ENCODE measurements at places on chromosomes 3 and 15.

GRCh38 chr3:126849768-126850167 lies 133.1 kb upstream of the PLXNA1 start:
- H3K36me3 ChIP-seq: no peaks in the 10 kb centered on the region
- DNase-seq: peak; percentile 16
- H3K27me3 ChIP-seq: no peaks in the 10 kb centered on the region
- no peak overlapping the region for H3K4me3 ChIP-seq
- H3K27ac ChIP-seq: no peak overlapping the region

- DNase-seq: no peak
- H3K4me1 ChIP-seq: no peaks in the 10 kb centered on the region
- H3K4me3 ChIP-seq: no peak overlapping the region
- no peaks in the 10 kb centered on the region for H3K27me3 ChIP-seq
- no peak overlapping the region for H3K27ac ChIP-seq
Observed at GRCh38 chr3:140980663-140981062, 39.0 kb downstream of the SLC25A36 start.

GRCh38 chr3:78497767-78498166 lies 1270.0 kb downstream of the ROBO1 start:
- H3K36me3 ChIP-seq: no peaks in the 10 kb centered on the region
- H3K4me3 ChIP-seq: no peak overlapping the region
- DNase-seq: no peak
- no peaks in the 10 kb centered on the region for H3K27me3 ChIP-seq
- no peak overlapping the region for H3K27ac ChIP-seq
- no peaks in the 10 kb centered on the region for H3K4me1 ChIP-seq

DNA sequence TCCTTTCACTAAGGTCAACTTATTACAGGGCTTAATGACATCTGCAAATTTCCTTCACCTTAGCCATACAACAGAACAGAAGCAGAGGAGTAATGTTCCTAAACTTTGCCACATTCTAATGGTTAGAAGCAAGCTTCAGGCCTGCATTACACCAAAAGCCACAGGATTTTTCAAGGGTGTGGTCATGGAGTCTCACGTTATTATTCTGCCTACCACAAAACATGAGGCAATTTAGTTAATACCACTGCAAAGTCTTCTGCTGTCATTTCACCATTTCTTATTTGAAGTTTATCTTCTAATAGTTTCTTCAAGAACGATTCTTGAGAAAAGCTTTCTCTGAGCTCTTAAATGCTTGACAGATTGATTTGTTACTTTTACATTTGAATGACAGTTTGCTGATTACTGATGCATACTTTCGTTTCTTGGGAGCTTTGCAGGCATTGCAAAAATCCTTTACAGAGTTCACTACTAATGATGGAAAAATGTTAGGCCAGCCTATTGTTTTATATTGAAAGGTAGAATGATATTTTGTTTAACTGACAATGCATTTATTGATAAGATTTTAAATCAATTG lies 1257.1 kb downstream of the NSUN3 start:
- no peak for DNase-seq
- no peak overlapping the region for H3K4me3 ChIP-seq
- no peaks in the 10 kb centered on the region for H3K36me3 ChIP-seq
- H3K4me1 ChIP-seq: no peaks in the 10 kb centered on the region
- H3K27me3 ChIP-seq: no peaks in the 10 kb centered on the region

GRCh38 chr3:37456270-37456708 lies 281.9 kb upstream of the LRRFIP2 start:
- peaks cover 4% of the 10 kb centered on the region for H3K4me1 ChIP-seq
- H3K4me3 ChIP-seq: no peak overlapping the region
- no peak for DNase-seq

- H3K27ac ChIP-seq: no peak overlapping the region
- H3K4me1 ChIP-seq: no peaks in the 10 kb centered on the region
- no peaks in the 10 kb centered on the region for H3K36me3 ChIP-seq
- H3K4me3 ChIP-seq: no peak overlapping the region
- H3K27me3 ChIP-seq: no peaks in the 10 kb centered on the region
Observed at GRCh38 chr3:109887293-109887692, 549.9 kb upstream of the DPPA4 start.

DNA sequence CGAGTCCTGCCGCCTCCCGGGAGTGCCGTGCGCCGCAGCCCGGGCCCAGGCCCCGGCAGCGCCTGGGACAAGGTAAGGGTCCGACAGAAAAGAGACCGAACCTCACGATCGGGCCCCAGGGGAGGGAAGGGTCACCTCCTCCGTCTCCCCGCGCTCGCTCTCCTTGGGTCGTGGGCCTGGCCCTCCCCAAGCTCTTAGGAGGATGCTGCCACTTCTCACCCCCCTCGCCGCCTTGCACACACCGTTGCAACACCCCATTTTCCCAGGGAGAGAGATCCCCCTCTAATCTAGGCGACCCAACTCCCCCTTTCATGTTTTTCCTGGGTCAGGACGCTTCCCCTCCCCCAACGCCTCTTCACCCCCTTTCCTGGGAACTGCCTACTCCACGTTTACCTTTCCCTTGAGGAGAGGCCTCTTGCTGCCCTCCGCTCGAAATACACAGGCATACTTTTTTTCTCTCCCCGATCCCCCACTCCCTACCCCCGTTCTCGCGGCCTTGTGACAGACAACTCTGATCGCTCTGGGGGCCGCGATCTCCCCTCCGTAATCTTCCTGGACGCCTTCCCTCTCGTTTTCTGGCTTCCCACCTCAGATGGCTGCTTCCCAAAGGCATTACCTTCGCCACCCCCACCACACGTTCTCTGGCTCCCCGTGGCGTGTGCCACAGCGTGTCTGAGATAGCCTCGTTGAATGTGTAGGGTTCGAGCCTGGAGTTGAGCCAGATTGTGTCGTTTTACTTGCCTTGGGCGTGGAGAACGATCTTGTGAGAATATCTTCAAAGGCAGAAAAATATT lies 688 bp downstream of the SETD5 start:
- H3K36me3 ChIP-seq: peaks cover 45% of the 10 kb centered on the region
- no peaks in the 10 kb centered on the region for H3K27me3 ChIP-seq
- DNase-seq: peak; percentile 53
- peak overlapping the region; percentile 98 for H3K4me3 ChIP-seq
- H3K4me1 ChIP-seq: peaks cover 68% of the 10 kb centered on the region
- peak overlapping the region; percentile 99 for H3K27ac ChIP-seq

DNA sequence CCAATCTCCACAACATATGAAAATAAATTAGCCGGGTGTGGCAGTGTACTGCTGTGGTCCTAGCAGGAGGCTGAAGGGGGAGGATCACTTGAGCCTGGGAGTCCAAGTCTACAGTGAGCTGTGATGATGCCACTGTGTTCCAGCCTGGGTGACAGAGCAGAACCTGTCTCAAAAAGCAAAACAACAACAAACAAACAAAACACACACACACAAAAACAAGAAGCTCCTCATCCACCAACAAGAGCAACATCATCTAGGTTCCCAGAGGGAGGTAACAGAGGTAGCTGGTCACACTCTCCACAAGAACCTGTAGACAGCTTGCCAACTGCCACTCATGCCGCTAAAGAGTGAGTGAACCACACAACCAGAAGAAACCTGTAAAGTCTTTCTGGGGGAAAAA lies 34.8 kb downstream of the PTPN9 start:
- no peak for DNase-seq
- peaks cover 17% of the 10 kb centered on the region for H3K4me1 ChIP-seq
- H3K27ac ChIP-seq: no peak overlapping the region
- H3K36me3 ChIP-seq: peaks cover 20% of the 10 kb centered on the region
- H3K4me3 ChIP-seq: no peak overlapping the region

- peak; percentile 43 for DNase-seq
- no peaks in the 10 kb centered on the region for H3K27me3 ChIP-seq
- H3K4me1 ChIP-seq: peaks cover 6% of the 10 kb centered on the region
- H3K36me3 ChIP-seq: no peaks in the 10 kb centered on the region
Observed at GRCh38 chr15:37764733-37765191, 169.7 kb upstream of the TMCO5A start.

- DNase-seq: no peak
- no peak overlapping the region for H3K27ac ChIP-seq
- H3K4me3 ChIP-seq: no peak overlapping the region
- no peaks in the 10 kb centered on the region for H3K27me3 ChIP-seq
Observed at GRCh38 chr15:64515196-64515595, 54.8 kb downstream of the ZNF609 start.

GRCh38 chr3:60912142-60912541 lies 339.1 kb downstream of the FHIT start:
- no peaks in the 10 kb centered on the region for H3K27me3 ChIP-seq
- H3K36me3 ChIP-seq: no peaks in the 10 kb centered on the region
- DNase-seq: no peak
- no peak overlapping the region for H3K4me3 ChIP-seq

- H3K27me3 ChIP-seq: peaks cover 12% of the 10 kb centered on the region
- no peaks in the 10 kb centered on the region for H3K4me1 ChIP-seq
- H3K36me3 ChIP-seq: peaks cover 4% of the 10 kb centered on the region
- no peak overlapping the region for H3K27ac ChIP-seq
- no peak overlapping the region for H3K4me3 ChIP-seq
Observed at GRCh38 chr3:192215-192929, 4.2 kb upstream of the CHL1 start.

GRCh38 chr3:154139996-154140436 lies 18.8 kb downstream of the ARHGEF26 start:
- H3K4me3 ChIP-seq: no peak overlapping the region
- no peak overlapping the region for H3K27ac ChIP-seq
- no peaks in the 10 kb centered on the region for H3K4me1 ChIP-seq
- no peaks in the 10 kb centered on the region for H3K36me3 ChIP-seq
- no peak for DNase-seq
- H3K27me3 ChIP-seq: peaks cover 16% of the 10 kb centered on the region

DNA sequence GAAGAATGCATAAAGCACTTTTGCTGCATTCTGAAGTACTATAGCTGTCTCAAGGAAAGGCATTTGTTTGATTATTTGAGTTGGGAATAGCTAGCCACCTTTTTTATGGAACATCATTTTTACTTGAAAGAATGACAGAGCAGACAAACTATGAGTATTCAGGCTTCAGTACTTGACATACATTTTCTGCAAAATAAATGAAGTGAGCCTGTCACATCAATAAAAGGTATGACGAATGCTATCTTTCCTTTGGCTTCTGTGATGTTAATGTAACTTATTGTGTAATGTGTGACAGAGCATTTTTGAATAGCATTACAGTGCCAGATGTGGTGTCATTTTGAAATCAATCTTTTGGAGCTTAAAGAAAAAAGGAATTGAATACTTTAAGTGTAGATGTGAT lies 440.3 kb upstream of the ONECUT1 start:
- DNase-seq: no peak
- H3K4me1 ChIP-seq: no peaks in the 10 kb centered on the region
- H3K27me3 ChIP-seq: no peaks in the 10 kb centered on the region
- no peak overlapping the region for H3K27ac ChIP-seq
- no peak overlapping the region for H3K4me3 ChIP-seq

GRCh38 chr15:33068007-33068481 lies 126.5 kb downstream of the FMN1 start:
- peaks cover 7% of the 10 kb centered on the region for H3K27me3 ChIP-seq
- H3K4me3 ChIP-seq: peak overlapping the region; percentile 15
- no peaks in the 10 kb centered on the region for H3K36me3 ChIP-seq
- H3K4me1 ChIP-seq: peaks cover 10% of the 10 kb centered on the region
- H3K27ac ChIP-seq: no peak overlapping the region
- no peak for DNase-seq

DNA sequence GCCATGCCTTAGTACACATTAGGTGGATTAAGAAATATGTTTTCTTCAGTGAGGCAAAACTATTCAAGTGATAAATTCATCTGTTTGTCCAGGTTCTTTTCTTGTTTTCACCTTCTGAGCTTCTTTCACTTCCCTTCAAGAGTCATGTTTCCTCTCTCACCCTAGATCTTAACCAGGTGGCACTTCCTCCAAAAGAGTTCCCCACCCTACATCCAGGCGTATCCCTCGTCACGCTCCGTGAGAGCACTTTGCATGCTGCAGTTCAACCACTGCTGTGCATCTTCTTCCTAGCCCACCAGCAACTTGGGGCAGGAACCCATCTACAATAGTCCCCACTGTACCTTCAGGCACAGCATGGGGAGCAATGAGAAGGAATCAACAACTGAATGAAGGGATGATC lies 28.9 kb downstream of the OSBPL10 start:
- peaks cover 10% of the 10 kb centered on the region for H3K27me3 ChIP-seq
- H3K27ac ChIP-seq: no peak overlapping the region
- H3K4me3 ChIP-seq: no peak overlapping the region

DNA sequence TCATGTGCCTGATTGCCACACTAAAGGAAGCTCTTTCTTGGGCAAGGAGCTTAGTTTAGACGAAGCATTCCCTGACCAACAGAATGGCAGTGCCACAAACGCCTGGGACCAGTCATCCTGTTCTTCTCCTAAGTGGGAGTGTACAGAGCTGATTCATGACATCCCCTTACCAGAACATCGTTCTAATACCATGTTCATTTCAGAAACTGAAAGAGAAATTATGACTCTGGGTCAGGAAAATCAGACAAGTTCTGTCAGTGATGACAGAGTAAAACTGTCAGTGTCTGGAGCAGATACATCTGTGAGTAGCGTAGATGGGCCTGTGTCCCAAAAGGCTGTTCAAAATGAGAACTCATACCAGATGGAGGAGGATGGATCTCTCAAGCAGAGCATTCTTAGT lies 18.4 kb downstream of the SENP5 start:
- H3K36me3 ChIP-seq: peaks cover 16% of the 10 kb centered on the region
- H3K4me3 ChIP-seq: no peak overlapping the region
- no peaks in the 10 kb centered on the region for H3K27me3 ChIP-seq
- peaks cover 17% of the 10 kb centered on the region for H3K4me1 ChIP-seq
- no peak for DNase-seq

DNA sequence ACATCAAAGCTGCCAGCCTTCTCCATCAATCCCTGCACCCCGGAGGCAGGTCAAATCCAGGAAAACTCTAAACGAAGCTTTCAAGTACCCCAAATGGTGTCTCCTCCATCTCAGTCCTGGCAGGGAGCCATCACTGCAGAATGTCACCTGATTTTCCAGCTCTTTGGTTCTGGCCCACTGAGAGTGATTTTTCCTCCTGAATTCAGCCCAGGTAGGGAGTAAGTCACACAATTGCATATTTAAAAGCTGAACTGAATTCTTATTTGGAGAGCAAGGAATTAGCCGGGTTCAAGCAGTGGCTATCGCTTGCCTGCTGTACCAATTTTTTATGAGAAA lies 5.3 kb downstream of the RFTN1 start:
- peak overlapping the region; percentile 75 for H3K27ac ChIP-seq
- H3K27me3 ChIP-seq: no peaks in the 10 kb centered on the region
- H3K36me3 ChIP-seq: peaks cover 69% of the 10 kb centered on the region
- peaks cover 79% of the 10 kb centered on the region for H3K4me1 ChIP-seq
- H3K4me3 ChIP-seq: peak overlapping the region; percentile 2

- no peaks in the 10 kb centered on the region for H3K27me3 ChIP-seq
- no peaks in the 10 kb centered on the region for H3K4me1 ChIP-seq
- no peaks in the 10 kb centered on the region for H3K36me3 ChIP-seq
- H3K27ac ChIP-seq: no peak overlapping the region
Observed at GRCh38 chr3:63538919-63539318, 113.6 kb upstream of the SNTN start.

DNA sequence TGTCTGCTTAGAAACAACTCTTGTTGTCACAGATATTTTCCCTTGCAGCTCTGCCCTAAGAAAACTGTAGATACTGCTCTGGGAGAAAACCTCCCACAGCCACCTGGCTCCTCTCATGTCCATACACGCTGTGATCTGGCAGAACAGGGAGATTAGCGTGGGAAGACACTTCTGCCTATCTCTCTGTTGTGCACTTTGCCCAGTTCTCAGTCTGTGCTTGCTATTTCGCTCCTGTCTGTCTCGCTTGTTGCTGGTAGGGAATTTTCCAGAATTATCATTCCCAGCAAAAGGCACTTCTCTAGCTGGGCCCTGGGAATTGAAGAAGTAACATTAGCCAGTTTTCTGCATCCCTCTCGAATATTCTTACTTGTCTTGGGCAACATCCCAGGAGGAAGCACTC lies 8.1 kb upstream of the GATM start:
- no peak overlapping the region for H3K27ac ChIP-seq
- DNase-seq: no peak
- H3K36me3 ChIP-seq: no peaks in the 10 kb centered on the region
- H3K4me1 ChIP-seq: no peaks in the 10 kb centered on the region
